ENCODE measurements at places on chromosomes 1 and 21. TPM values are rescaled to one million over a fixed set of nuclear protein-coding genes. Genes with fewer than 3 reads are reported as not detected.
A peak's percentile ranks its signal among the peaks of the same experiment; 100 is the strongest.

DNA sequence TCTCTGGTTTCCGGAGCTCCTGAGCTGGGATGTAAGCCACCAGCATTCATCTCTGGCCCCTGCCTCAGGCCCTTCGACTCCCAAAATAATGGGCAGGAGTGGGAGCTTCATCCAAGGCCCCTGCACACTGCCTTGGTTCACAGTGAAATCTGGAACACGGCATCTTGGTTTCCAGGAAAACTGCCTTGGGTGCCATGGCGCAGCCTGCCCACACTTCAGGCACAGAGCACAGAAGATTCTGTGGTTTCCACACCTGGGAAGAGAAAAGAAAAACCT is 48.8 kb upstream of the POFUT2 start:
- no peak for DNase-seq

- DNase-seq: peak; percentile 46
Observed at GRCh38 chr1:3066250-3066711, 2.7 kb upstream of the PRDM16 start.

DNA sequence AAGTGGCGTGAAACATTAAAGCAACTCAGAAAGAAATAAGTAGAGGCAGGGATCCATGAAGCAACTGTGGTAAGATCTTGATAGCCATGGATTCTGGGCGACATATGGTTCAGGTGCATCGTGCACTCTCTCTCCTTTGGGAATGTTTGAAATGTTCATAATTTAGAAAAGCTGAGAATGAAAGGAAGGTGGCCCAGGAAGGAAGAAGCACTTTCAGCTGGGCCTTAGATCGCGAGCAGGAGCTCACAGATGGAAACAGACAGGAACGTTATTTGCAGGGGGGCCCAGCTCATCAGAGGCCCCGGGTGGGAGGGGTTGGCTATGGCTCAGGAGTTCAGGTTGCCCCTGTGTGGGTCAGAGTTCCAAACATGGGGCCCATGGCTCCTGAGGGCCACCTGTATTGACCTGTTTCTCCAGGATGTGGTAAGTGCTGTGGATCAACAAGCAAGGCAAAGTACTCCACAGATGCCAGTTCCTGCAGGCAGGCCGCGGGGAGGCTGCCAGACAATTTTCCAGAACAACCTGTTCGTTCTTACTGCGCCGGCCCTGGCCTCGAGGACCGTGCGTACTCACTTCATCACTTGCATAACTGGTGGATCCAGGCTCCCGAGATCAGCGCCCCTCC is 253.2 kb downstream of the TOMM20 start:
- DNase-seq: no peak

GRCh38 chr1:13753636-13754402 is 53.8 kb downstream of the PRDM2 start:
- no peak for DNase-seq

Gene NECTIN4
- total RNA-seq: not detected
